NCI-H187 treated with DMSO at 0.1 percent for 48 hours (cell line): ENCODE measurements at places on chromosomes 6 and 20.
A peak's percentile ranks its signal among the peaks of the same experiment; 100 is the strongest.

DNA sequence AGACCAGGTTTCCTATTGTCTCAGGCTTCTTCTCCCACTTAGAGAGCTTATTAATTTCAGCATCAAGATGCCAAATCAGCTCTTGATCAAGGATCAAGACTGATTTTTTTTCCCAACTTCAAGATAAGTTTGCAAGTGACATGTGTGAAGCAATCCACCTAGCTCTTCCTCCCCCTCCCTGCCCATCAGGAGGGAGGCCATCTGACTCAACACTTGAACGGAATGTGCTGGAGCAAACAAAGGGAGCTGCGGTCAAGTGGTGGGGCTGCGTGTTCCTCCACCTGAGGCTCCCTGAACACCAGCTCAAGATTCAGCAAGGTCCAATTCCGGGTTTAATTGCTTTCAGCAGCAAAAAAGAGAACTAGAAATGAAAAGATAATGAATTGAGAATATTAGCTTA, 38.7 kb downstream of the TTI1 start:
- peak; percentile 36 for DNase-seq

- DNase-seq: no peak
Measured at GRCh38 chr6:160505970-160506369, 157.8 kb downstream of the SLC22A3 start.

- no peak for DNase-seq
Measured at GRCh38 chr6:170108456-170108855, 182.4 kb downstream of the DLL1 start.

DNA sequence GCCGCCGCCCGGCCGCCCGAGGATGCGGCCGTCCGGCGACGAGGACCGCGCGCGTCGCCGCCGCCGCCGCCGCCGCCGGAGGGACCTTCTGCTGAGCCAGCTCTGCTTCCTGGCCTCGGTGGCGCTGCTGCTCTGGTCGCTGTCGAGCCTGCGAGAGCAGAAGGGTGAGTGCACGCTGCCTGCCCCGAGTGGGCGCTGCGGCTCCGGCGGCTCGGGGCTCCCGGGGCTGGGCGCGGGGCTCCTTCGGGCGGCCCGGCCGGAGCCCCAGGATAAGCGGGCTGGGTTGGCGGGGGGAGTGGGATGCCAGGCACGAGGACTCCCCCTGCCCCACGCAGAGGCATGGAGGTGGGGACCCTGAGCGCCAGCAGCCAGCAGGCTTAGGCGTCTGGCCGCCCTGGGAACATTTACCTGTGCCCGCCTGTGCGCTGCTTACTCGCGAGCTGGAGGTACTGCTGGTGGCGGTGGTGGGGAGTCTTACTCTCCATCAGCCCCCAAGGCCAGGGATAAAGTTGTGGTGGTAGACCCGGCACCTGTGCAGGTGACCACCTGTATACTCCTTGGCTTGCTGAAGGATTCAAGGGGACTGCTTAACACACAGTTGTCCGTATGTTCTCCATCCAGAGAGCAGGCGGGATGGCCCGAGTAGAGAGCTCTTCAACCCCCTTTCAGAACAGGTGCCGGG, 520 bp downstream of the SLC24A3 start:
- DNase-seq: no peak

DNA sequence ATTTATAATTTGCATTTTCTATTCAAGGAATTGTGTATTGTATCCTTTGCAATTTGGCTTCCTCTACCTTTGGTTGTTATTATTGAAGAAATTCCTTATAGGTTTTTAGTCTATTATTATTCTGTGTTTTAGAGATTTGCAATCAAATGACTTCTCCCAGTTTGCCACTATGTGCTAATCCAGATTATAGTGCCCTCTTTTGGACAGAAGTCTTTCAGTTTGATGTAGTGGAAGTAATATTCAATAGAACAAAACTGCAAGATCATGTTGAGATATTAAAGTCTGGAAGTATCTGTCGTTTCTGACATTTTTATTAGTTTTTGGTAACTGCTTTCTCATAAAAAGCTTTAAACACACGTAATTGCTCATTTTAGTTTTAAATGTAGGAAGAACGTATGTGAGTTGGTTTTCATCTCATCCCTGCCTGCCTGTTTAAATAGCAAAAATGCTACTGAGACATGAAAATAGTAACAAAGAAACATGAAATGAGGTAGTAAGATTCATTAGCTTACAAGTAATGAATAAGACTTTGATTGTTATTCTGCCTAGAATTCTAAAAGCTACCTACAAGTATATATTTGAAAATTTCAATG, 72.8 kb downstream of the RTN4IP1 start:
- DNase-seq: no peak

DNA sequence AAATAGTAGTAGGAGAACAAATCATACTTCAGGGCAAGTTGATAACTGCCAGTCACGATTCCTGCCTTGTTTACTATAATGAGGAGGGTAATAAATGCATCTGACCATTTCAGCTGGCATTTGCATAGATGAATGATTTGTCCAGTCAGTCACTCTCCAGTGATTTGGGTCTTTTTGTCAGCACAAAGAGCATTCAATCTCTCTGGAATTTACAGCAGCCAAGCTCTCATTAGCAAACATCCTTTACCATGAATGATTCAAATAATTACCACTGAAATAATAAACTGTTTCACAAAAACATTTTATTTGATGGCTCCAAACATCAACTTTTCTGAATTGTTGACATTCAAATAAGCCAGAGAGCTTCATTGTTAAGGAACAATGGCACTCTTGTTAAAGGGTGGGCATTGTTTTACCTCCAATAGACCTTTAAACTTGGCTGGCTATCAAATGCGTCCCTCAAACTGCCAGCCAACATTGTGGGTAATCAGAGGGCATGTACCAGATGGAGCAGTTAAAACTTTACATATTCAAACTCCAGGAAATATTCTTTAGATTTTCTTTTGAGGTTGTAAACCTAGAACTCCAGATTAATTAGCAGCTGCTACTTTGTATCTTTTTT, 30.0 kb upstream of the FBXL4 start:
- no peak for DNase-seq

GRCh38 chr20:34570859-34571306, 12.4 kb downstream of the MAP1LC3A start:
- DNase-seq: no peak

GRCh38 chr6:147704691-147705090, 196.2 kb downstream of the SAMD5 start:
- DNase-seq: no peak

GRCh38 chr6:90249034-90249433, 47.6 kb downstream of the BACH2 start:
- DNase-seq: no peak

DNA sequence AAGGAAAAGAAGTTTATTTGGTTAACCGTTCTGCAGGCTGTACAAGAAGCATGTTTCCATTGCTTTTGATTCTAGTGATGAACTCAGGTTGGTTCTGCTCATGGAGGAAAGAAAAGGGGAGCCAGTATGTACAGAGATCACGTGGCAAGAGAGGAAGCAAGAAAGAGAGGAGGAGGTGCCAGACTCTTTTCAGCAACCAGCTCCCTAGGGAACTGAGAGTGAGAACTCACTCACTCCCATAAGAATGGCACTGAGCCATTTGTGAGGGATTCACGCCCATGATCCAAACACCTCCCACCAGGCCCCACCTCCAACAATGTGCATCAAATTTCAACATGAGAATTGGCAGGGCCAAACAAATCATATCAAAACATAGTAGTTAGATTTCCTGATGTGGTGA, 649.1 kb downstream of the EPM2A start:
- peak; percentile 32 for DNase-seq

DNA sequence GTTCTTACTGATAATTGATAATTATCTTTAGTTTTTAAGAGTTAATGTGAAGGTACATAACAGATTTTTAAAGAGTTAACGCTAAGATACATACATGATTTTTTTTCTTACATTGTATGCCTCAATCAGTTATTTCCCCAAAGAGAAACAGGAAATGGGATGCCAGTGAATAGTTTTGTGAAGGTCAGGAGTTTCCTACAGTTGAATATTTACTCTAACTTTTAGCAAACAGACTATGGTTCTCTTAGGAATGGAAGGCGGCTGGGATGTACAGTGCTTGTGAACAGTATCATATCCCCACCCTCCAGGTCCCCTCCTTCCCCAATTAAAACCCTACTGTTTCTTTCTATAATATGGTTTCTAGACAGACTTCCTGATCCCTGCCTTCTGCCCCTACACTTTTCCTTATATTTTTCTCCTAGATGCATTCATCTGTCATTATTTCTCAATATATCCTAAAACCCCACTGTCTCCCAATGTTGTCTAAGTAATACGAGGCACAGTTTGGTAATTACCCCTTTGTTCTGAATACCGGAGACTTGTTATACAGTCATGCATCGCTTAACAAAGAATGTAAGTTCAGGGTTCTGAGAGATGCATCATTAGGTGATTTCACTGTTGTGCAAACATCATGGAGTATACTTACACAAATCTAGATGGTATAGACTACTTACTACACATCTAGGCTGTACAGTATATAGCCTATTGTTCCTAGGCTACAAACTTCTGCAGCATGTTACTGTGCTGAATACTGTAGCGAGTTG, 29.2 kb downstream of the SLC35A1 start:
- no peak for DNase-seq
